AG09319 (cell line): ENCODE measurements at places on chromosomes 6 and 20.

DNA sequence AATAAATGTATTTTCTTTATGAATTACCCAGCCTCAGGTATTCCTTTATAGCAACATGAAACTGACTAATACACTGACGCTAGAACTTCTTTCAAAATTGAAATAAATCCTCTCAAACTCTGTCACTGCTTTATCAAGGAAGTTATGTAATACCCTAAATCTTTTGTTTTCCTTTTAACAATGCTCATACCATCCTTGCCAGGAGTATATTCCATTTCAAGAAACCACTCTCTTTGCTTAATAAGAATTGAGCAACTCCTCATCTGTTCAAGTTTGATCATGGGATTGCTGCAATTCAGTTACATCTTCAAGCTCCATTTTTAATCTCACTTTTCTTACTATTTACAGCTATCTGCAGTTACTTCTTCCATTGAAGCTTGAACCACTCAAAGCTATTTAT lies 707.6 kb upstream of the MARCKS start:
- DNase-seq: no peak

GRCh38 chr6:161074496-161075121 lies 83.0 kb downstream of the MAP3K4 start:
- no peak for DNase-seq

- no peak for DNase-seq
Observed at GRCh38 chr20:52104546-52105441, 86.8 kb downstream of the ZFP64 start.

GRCh38 chr6:157928428-157928827 lies 53.2 kb upstream of the SYNJ2 start:
- no peak for DNase-seq

- DNase-seq: no peak
Observed at GRCh38 chr6:153949616-153950015, 89.4 kb upstream of the OPRM1 start.

DNA sequence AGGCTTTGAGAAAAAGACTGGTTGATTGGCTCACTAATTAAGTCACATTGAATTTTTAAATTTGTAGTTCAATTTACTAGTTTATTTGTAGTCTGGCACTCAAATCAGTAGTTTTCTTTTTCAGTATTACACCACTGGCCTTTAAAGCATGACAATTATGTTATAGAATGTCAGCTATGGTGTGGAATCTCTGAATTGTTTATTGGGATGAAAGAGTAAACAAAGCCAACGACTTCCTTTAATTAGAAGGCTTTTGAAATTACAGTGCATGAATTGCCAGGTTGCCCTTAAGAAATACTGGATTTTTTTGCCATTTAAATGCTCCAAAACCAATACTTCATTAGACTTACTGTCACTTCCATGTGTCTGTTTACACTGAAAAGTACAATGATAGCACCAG lies 426.9 kb upstream of the RNF217 start:
- DNase-seq: no peak

GRCh38 chr20:50245498-50246366 lies 55.1 kb downstream of the CEBPB start:
- DNase-seq: peak; percentile 56

DNA sequence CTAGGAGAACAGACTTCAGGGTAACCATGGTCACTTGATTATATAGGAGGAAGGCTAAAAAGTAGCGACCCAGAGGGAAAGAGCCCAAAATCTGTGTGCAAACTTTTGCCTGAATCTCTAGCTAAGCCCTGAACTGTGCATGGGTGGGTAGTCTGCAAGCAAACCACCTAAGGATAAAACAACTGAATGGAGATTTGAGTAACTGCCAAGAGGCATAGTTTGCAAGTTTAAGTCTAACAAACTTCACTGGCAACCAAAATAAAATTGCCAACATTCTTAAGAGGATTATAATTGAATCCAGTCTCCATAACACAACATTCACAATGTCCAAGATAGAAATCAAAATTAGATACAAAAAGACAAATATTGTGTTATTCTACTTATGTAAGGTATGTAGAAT lies 192.0 kb upstream of the PLN start:
- DNase-seq: peak; percentile 8

DNA sequence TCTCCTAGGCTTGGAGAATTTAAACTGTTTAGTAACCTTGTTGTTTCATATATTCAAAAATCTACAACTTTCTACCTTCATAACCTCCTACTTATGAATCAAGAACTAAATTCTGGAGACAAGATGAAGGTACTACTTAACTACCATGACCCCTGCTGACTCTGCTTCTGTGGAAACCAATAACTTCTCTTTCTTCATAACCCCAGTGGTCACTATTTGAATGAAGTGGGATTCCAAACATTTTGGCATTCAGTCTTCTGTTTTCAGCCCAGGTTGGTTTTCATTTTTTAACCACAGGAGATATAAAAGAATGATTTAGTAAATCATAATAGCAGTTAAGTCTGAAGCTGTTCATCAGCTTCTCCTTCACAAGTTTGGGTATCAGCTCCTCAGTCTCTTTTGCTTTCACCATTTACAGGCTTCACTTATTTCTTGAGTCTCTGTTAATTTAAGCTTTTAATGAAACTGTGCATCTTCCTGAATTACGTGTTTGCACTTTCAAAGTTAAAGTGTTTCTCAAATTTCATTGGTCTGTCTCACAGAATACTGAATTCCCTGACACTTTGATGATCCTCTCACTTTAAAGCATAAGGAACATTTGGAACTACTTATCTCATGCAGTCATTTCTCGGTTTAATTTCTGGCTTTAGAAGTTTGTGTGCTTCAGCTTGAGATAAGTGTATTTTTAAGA lies 9.5 kb downstream of the SENP6 start:
- DNase-seq: no peak

GRCh38 chr6:66526061-66526460 lies 819.0 kb upstream of the EYS start:
- DNase-seq: no peak

- DNase-seq: peak; percentile 97
Observed at GRCh38 chr20:48682529-48683363, 145.1 kb downstream of the PREX1 start.

DNA sequence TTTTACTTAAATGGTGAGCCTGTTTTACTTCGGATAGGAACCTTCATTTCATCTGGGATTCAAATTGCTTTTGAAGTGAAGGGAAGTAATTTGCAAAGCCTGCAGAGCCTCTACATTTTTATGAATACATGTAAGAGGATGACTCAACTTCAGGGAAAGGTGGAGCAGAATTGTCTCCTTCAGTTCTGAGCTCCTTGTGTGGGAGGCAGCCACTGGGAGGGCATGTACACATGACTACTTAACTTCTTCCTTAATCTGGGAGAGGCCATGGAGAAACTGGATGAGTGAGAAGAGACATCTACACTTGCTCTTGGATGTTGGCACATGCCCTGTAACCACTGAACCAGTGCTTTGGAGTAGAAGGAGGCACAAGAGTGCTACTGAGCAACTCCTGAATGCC lies 145.1 kb upstream of the NRSN1 start:
- no peak for DNase-seq

- DNase-seq: no peak
Observed at GRCh38 chr6:128415387-128415786, 105.0 kb downstream of the PTPRK start.

- no peak for DNase-seq
Observed at GRCh38 chr20:13554706-13555105, 84.0 kb downstream of the TASP1 start.

GRCh38 chr20:58472273-58473018 lies 42.8 kb downstream of the APCDD1L start:
- no peak for DNase-seq

DNA sequence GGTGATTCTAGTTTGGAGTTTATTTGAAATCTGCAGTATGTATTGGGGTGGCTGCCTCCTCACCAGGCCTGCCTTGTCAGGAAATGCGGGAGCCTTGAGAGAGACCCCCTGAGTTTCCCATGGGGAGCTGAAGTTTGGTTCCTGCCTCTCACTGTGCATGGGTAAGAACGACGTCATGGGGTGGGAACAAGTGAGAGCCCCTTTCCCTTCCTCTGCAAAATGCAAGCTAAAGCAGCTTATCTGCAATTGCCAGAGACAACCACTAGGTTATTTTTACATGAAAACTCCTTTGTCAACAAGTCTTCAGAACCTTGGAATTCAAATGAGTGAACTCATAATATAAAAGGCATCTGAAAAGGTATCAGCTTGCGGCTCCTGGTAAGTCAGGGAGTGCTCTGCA lies 58.4 kb downstream of the TMEM170B start:
- DNase-seq: no peak

DNA sequence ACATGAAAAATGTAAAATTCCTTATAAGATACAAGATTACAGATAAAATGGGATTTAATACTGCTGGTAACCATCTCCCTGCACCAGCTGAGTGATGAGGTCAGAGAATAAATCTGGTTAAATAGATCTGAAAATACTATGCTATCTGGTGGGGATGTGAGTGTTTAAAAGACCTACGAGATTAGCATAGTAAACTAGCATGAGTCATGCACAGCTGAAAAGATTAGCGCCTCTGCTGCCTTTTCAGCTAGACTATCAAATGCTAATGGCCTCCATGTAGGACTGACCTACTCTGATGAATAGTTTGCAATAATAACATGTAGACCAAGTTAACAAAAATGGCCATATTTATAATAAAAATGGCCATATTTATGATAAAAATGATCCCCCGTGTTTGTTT lies 553.3 kb downstream of the C6orf118 start:
- no peak for DNase-seq

- no peak for DNase-seq
Observed at GRCh38 chr20:14470231-14470899, 133.0 kb upstream of the FLRT3 start.

DNA sequence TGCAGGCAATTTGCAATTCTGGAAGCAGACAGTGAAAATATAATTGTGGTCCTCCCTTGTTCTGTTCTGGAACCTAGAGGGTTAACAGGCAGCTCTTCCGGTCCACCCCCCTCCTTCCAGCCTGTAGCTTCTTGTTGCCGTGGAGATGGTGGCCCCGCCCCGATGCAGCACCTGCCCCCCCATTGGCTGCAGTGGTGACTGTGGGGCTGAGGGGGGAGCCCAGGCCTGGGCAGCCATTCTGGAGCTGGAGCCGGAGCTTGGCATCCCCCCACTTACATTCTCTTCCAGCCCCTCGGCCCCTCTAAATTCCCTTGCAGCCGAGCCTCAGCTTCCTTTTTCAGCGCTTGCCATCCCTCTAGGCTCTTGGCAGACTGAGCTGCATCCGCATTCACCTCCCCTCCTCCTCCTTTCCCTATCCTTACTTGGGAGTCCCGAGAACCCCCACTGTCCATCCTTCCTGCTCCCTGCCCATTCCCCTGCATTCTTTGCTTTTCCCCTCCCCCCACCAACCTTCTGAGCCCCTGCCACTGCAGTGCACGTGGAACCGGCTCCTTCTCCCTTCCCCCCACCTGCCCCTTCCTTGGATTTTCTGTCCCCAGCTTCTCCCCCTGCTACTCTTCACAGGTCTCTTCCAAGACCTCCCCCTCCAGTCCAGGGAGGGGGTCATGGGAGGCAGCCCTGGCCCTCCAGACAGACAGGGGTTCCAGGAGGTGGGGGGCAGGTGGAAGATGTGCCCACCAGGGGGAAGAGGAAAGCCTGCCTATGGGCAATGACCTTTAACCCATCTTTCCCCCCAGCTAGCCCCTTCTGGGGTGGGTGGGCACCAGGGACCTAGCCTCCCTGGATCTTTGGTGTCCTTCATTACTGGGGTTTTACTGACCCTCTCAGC lies 11.4 kb downstream of the SYNGAP1 start:
- DNase-seq: no peak

GRCh38 chr20:23122321-23122720 lies 36.2 kb upstream of the CD93 start:
- no peak for DNase-seq

GRCh38 chr6:107116931-107117330 lies 1.6 kb upstream of the BEND3 start:
- no peak for DNase-seq

- DNase-seq: no peak
Observed at GRCh38 chr6:38483526-38483925, 156.2 kb downstream of the BTBD9 start.

DNA sequence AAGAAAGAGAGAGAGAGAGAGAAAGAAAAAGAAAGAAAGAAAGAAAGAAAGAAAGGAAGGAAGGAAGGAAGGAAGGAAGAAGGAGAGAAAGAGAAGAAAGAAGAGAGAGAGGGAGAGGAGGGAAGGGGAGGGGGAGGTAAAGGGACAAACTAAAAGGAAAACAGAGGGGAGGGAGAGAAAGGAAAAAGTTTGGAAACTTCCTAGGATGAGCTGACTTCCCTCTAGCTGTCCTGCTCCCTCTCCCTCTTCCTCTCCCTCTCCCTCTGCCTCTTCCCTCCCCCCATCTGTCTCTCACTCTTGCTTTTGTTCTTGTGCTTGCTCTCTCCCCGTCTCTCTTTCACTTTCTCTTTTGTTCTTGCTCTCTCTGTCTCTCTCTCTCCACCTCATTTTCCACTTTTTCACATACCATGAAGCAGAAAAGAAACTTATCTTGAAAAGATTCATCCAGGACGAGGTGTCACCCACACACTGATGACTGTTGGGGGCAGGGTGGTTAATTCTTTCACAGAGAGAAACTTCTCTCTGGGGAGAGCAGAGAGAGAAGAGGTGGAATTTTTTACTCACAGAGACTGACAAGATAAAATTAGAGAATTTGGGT lies 56.4 kb upstream of the DUSP22 start:
- peak; percentile 11 for DNase-seq

DNA sequence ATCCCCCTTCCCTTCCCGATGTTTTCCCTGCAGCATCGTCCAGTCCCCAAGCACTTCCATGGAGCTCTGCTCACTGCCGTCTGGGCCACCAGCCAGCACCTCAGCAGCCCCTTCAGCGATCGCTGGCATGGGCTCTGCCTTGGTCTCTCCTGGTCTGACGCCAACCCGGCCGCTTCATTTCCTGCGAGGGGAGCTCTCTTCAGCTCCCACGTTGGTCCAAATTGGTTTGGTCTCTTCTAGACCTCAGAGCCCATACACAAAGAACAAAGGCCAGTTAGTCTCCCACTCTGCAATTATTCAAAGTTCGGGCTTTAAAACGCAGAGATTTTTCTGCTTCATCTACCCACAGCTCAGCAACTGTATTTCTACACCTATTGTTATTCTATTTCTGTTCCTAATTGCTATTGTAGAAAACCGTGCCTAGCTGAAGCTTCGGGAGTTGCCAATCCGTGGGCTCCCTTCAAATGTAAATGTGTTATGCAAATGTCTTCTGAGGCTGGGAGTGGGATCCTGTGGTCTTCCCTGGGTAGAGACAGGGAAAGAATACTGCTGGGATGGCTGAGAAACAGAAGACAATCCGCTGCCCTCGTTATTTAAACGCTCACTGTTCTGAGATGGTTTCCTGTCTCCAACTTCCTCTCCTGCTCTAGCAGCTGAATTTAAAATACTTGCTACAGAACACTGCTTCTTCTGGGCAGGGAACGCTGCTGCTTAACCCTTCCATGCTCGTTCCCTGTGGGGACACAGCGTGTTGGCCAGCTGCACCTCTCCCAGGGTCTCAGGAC lies 154.2 kb upstream of the QKI start:
- DNase-seq: no peak

GRCh38 chr6:71171497-71172070 lies 117.0 kb upstream of the OGFRL1 start:
- no peak for DNase-seq

- no peak for DNase-seq
Observed at GRCh38 chr6:166440106-166440505, 57.4 kb upstream of the MPC1 start.

GRCh38 chr6:69673298-69673697 lies 123.5 kb downstream of the LMBRD1 start:
- no peak for DNase-seq
